HS-27A (cell line): ENCODE measurements at places on chromosomes 1 and 21.
A peak's percentile ranks its signal among the peaks of the same experiment; 100 is the strongest.

DNA sequence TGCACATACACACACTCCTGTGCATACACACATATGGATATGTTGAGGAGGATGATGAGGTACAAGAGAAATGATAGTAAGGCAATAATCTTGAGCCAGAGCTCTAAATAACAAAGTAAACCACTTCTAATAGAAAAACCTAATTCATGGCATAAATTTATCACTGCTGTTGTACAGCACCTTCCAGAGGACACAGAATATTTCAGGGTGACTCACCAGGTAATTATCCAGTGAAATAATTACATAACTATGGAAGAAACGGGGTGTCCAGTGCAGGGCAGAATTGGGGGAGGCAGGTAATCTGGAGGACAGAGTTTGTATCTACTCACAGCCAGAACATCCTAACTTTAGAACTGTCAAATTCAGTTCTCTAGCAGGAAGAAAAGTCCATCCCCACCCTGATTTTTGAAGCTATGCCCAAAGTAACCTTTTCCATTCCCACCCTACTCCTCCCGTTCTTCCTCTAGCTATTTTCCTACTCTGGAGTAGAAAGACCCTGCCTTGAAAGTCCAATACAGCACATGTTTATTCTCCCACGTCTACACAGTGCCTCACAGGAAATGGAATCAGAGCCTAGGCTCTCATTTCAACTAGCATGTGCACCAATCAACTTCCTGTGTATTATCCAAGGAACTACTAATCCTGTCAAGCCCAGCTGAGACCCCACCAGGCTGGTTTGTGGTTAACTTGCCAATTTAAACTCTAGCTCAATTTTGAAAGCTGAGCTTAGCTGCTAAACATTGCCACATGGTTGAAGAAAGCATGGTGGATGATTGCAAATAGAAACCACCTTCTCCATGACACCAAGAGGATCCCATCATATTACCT is 96.6 kb downstream of the PTPN14 start:
- no peak for DNase-seq

DNA sequence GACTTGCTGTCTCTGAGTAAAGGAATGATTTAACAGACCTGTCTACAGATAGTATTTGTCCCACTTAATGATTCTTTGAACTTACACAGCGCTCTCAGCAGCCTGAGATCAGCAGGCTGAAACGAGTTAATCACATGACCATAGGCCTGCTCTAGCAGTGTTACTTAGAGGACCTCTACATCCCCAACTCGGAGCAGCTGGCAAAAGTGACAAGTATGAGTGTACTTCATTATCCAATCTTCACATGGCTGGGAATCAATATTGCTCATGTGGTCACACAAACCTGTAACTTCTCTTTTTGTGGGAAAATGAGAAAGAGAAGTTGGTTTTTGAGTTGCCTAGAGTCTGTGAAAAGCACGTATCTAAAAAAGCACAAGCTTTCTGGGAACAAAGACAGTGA is 11.4 kb upstream of the ATP13A2 start:
- no peak for DNase-seq

- DNase-seq: no peak
These were observed 677 bp downstream of the PRKAA2 start for GRCh38 chr1:56645677-56646305.

DNA sequence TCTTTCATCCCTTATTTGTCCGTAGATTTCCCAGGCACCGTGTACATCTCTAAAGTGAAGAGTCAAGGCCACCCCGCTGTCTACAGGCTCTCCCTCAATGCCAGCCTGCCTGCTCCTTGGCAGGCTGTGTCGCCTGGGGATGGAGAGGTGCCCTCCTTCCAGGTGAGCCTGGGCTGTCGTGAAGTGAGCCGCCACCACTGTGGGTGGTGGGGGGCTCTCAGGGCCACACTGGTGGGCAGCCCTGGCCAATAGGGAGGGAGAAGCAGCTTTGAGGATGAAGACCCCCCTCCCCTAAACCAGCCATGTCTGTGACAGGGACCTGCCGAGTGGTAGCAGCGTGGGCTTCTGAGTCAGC is 46.2 kb downstream of the DISP3 start:
- no peak for DNase-seq

- DNase-seq: no peak
These were observed 106.1 kb downstream of the PRDM2 start for GRCh38 chr1:13806108-13806507.

- DNase-seq: no peak
These were observed 24.7 kb upstream of the LRRN2 start for GRCh38 chr1:204709960-204710912.

DNA sequence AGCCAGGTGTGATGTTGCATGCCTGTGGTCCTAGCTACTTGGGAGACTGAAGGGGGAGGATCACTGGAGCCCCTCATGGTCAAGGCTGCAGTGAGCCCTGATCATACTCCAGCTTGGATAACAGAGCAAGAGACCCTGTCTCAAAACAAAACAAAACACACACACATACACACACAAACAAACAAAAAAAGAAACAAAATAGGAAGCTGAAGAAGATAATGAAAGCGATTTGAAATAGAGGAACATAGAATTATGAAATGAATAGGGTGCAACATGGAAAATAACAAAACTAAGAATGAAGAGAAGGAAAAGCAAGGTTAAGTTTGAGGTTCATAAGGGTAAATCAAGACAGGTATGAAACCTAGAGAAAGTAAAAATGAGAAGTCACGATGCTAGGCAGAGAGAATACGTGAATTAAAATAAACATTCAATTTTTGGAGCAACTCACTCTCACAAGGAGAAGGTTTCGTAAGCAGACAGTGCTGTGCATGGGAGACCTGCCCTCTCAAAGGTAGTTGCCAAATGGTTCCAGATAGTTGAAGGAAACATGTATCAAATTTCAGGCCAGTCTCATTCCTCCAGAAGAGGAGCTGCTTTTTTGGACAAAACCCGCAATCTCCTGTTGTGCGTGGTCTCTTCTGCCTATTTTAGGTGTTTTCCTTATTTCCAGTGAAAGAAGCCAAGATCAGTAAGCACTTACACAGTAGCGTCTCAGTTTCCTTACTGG is 3.3 kb downstream of the CD46 start:
- no peak for DNase-seq

DNA sequence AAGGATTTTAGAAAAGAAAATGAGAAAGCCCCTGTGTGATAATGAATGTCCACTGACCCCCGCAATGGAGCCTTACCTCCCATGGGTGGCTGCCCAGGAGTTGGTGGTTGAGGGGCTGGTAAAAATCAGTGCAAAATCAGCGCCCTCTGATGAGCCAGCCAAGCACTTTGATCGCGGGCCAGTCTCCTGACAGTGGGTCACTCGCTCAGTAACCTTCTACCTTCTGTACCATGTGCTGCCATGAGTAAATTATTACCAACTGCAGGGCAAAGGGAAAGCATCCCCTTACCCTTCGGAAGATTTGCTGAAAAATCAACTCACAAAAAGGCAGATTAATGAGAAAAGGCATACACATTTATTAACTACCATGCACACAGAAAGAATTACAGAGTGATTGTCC is 58.8 kb downstream of the KCNK1 start:
- no peak for DNase-seq

DNA sequence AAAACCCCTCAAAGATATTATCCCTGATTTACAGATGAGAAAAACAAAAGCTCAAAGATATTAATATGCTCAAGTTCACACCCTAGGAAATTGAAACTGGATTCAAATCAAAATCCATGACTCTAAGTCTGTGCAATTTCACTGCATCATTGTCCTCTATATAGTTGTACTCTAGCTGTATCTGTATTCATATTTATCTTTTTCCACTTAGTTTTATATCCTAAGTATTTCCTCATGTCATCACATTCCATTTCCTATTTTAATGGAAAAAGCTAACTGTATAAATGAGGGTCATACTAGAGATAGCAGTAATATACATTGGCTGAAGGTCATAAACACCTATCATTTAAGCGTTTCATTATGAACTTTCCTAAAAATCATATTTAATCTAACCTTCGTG is 42.2 kb upstream of the RALGPS2 start:
- no peak for DNase-seq

DNA sequence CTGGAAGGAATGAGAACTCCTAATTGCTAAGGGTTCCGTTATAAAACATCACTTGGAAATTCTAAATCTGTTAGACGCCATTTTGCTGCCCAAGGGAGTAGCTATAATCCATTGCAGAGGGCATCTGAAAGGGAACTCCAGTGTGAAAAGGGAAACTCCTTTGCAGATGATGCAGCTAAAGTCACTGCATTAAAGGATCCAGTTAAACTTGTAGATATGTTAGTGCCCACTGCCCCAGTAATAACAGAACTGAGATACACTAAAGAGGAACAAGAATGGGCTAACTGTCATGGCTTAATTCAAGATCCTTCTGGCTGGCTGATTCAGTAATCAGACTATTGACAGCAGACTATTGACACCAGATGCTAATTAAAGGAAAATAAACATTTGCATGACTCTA is 81.8 kb upstream of the KIAA0040 start:
- DNase-seq: no peak

GRCh38 chr1:42963378-42964043 is 4.8 kb upstream of the SLC2A1 start:
- DNase-seq: no peak

GRCh38 chr1:19374083-19374801 is 62.1 kb downstream of the SLC66A1 start:
- DNase-seq: no peak

DNA sequence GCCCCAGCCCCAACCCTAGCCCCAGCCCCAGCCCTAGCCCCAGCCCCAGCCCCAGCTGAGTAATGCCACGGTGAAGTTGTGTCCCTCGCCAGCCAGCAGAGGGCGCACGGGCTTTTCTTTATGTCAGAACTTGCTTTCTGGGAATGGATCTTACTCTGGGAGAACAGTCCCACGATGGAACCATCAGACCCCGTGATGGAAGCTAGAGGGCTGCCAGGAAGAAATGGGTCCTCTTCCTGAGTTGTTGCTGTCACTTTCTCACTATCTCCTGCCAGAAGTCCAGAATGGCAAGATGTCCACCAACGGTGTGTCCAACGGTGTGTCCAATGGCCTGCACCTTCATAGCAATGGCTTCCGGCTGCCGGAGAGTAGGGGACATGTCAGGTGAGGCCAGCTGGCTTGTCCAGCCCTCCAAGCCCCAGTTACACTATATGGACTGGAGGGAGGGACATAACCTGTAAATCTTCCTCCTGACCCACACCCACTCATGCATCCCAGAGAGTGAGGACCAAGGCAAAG is 25.1 kb upstream of the TMEM222 start:
- DNase-seq: no peak

- DNase-seq: no peak
These were observed 24.6 kb downstream of the RALGPS2 start for GRCh38 chr1:178749581-178750166.

GRCh38 chr21:37228003-37228400 is 39.1 kb downstream of the VPS26C start:
- no peak for DNase-seq

DNA sequence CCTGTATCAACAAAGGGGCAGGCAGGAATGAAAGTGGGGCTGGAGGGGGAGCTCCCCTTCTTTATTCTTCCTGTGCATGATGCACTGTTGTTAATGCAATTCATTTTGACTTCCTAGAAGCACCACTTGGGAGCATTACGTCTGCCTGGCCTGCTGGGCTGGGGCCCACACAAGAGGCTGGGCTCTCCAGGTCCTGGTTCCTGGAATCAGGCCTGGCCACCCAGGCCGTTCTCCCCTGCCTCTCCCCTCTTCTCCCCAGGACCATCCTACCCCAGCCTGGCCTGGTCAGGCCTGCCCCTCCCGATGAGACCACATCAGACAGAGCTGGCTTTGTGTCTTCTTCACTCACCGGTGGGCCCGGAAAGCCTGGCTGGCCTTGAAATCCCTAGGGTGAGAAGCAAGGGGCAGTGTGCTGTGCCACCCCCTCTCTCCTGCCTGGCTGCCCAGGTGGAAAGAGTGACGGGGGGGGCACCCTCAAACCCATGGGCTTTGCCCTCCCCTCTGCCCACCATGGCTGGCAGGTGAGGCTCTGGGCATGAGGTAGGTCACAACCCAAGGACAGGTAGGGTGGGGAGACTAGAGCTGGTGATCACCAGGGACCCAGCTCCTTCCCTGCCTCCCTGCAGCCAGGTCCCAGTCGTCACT is 20.7 kb upstream of the PEF1 start:
- DNase-seq: no peak

GRCh38 chr1:8974551-8974950 is 28.9 kb downstream of the CA6 start:
- DNase-seq: no peak

DNA sequence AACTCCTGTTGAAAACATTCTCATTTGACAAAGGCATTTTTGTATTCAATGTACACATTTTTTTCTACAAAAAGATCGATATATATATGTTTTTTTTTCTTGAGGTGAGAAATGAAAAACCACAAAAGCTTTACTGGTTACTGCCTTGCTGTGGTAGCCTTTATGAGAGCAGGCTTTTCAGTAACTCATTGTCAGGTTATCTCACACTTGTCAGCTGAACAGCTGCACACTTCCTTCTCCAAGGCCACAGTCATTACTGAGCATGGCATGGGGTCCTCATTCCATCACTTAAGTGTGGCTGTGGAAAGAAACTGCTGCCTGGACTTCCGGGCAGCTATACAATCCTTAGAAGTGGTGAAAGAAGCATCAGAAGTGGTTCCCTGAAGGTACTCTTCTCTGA is 169.3 kb upstream of the ZP4 start:
- DNase-seq: no peak

GRCh38 chr1:227911376-227911775 is 36.4 kb downstream of the WNT9A start:
- no peak for DNase-seq

DNA sequence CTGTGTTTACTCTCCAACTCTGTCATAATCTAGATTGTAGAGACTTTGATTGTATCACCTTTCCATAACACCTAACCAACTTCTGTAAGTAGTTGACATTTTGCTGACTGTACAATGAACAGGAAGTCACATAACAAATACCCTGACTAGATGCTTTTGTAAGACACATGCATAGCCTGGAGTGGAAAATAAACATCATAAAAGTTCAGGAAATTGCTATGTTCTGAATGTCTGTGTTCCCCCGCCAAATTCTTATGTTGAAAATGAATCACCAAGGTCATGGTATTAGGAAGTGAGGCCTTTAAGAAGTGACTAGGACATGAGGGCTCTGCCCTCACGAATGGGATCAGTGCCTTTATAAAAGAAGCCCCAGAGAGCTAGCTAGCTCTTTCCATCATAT is 40.4 kb upstream of the ZSWIM5 start:
- peak; percentile 43 for DNase-seq

GRCh38 chr1:235009561-235010306 is 118.9 kb downstream of the TOMM20 start:
- DNase-seq: no peak

DNA sequence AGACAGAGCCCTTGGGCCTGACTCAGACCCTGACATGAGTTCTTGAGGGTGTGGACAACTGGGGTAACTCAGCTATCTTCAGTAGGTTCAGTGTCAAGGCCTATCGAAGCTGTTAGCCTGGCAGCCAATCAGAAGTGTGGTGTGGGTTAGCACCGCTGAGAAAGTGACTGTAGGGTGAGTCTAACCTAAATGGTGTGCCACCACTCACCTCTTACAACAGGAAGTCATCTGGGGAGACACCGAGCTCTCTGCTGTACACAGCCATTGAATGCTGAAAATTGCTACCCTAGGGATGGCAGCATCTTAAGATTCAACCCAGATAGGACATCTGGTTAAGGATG is 44.6 kb downstream of the RASSF5 start:
- DNase-seq: no peak

GRCh38 chr21:31198575-31198974 is 145.5 kb downstream of the TIAM1 start:
- peak; percentile 34 for DNase-seq

- no peak for DNase-seq
These were observed 99.0 kb downstream of the TNNI3K start for GRCh38 chr1:74334147-74334546.

GRCh38 chr1:154972517-154973343 is 1.8 kb upstream of the CKS1B start:
- DNase-seq: peak; percentile 92

- DNase-seq: no peak
These were observed 44.8 kb upstream of the TENT5C start for GRCh38 chr1:117561071-117561470.
